Ecto neural progenitor cell (in vitro differentiated cells): ENCODE measurements at places on chromosomes 13 and 19.

DNA sequence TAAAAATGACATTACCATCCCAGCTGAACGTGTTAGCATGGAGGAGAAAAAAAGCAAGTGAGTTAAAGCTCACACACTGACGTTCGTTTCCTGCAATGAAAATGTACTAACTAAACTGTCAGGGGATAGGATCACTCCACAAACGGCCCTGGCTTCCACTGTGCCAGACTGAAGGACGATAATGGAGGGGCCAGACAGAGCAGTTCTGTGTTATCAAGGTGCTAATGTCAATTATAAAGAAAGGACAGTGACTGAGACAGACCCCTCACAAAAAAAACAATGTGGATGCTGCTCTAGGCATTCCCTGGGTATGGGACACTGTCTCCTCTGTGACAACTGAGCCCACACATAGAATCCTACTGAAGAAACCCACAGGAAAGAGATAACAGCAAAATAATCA is 43.7 kb upstream of the SLC15A1 start:
- DNase-seq: no peak

- DNase-seq: peak; percentile 70
These were observed 38.3 kb downstream of the PEX11G start for GRCh38 chr19:7450243-7451223.

DNA sequence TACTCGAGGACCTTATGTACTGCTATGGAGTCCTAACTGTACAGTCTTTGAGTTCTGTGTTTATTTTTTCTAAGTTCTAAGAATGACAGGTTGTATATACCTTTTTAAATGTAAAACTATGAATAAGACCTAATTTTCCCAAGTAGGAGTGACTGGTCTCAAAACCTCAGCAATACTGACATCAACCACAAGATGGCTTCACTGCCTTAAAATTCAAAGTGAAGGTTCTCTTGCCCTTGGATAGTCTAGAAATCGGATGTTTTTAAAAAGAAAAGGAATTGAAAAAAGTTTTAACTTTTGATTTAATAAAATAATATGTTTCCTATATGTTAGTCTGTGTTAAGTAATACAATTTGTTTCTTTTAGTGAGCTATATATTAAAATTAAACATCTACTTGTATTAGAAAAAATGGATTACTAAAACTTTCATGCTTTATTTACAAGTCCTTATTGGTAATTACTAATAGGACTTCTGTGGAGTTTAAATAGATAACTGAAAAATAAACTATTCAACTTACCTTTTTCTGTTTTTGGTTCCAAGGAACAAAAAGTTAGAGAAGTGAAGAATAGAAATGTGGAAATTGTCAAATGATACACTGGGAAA is 52.0 kb downstream of the TDRD3 start:
- DNase-seq: no peak

- no peak for DNase-seq
These were observed 4.0 kb downstream of the NKPD1 start for GRCh38 chr19:45156751-45157150.

GRCh38 chr19:5054551-5055456 is 85.9 kb downstream of the KDM4B start:
- DNase-seq: no peak

DNA sequence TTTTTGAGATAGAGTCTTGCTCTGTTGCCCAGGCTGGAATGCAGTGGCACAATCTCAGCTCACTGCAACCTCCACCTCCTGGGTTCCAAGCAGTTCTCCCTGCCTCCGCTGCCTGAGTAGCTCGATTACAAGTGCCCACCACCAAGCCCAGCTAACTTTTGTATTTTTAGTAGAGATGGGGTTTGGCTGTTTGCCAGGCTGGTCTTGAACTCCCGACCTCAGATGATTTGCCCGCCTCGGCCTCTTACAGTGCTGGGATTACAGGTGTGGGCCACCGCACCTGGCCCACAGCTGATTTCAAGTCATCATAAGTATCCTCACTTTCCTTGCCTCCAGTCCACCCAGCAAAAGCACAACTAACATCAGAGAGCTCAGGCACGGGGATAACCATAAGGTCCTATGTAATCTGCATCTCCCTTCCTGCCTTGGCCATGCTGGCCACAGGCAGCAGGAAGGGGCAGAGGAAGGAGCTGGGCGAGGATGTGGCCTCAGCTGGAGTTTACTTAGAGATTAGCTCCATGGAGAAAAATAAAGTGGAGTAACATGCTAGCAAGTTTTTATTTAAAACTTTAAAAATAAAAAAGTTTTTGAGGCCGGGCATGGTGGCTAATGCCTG is 22.9 kb upstream of the ADGRE1 start:
- no peak for DNase-seq

DNA sequence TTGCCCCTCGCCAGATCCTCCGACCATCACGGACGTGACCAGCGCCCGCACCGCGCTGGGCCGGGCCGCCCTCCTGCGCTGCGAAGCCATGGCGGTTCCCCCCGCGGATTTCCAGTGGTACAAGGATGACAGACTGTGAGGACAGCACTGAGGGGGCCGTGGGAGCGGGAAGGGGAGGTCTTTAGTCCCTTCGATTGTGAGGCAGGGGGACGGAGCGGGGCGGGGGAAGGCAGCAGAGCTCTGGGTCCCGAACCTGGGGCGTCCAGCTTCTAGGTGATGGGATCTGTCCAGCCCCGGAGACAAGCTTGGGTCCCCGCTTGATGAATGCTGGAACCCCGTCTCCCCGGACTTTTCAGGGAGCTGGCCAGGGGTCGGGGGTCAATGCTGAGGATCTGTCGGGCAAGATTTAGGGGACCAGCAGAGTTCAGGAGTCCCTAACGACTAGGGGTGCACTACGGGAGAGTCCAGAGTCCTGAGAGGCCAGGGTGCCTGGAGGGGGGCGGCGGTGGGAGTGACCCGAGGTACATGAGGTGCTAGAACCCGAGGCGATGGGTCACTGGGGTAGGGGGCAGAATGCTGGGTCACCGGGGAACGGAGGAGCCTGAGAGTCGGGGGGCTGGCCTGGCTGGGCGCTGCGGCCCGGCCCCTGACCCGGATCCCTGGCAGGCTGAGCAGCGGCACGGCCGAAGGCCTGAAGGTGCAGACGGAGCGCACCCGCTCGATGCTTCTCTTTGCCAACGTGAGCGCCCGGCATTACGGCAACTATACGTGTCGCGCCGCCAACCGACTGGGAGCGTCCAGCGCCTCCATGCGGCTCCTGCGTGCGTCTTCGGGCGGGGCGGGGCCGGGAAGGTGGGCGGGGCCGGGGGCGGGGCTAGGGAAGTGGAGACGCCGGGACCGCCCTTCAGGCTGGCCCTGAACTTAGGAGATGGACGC is 14.6 kb downstream of the VSIG10L start:
- DNase-seq: peak; percentile 86
